ENCODE measurements at places on chromosomes 7 and 10. TPM values are rescaled to one million over a fixed set of nuclear protein-coding genes. Genes with fewer than 3 reads are reported as not detected.
A peak's percentile ranks its signal among the peaks of the same experiment; 100 is the strongest.

DNA sequence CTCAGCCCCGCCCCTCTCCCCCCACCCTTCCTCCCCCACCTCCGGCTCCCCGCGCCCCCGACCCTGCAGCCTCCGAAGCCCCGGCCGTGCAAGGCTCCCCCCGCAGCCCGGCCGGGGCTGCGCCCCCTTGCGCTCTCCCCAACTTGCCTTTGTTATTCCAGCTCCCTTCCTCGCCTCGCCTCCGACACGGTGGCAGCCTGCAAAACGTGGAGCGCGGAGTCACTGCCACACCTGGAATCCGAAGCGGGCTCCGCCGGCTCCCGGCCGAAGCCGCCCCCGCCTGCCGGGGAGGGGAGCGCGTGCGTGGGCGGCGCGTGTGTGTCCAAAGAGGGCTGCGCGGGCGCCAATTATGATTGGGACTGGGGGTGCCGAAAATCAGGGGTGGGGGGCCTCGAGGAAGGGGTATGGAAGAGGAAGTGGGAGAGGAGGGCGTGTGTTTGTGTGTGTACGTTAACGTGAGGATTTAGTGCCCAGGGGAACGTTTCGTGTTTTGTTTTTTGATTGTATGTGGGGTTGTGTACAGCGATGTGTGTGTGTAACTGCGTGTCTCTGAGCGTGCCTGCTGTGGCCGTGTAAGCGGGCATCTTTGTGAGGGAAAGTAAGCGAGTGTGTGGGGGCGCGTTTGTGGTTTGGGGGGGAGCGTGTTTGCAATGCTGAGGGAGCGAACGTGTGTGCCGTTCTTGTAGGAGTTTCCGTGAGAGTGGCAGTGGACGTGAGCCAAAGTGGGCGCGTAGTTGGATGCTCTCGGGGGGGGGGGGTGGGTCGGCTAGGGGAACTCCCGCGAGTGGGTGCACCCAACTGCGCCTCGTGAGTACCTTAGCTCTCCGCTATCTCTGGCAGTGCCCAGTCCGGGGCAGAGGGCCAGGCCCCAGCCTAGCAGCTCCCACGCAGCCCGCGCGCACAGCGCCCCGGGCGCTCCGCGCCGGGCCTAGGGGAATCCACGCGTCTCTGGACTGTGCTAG lies 1.2 kb upstream of the ZMIZ1 start:
- peak; percentile 87 for DNase-seq

- no peak for DNase-seq
These were observed 2.4 kb upstream of the PSMG3 start for GRCh38 chr7:1572111-1572822.

- DNase-seq: no peak
These were observed 23.5 kb downstream of the CNOT4 start for GRCh38 chr7:135486261-135486920.

DNA sequence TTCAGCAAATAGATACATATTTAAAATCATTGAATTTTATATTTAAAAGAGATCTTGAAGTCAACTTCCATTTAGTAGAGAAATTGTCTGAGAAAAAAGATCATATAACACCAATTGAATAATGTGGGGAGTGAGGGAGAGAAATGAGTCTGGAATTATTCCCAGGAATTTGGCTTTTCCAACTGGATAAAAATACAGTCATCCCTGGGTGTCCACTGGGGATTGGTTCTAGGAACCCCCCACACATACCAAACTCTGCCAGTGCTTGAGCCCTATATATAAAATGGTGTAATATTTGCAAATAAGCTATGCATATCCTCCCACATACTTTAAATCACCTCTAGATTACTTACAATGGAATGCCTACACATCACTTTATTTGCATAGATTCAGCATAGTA lies 162.8 kb upstream of the SEMA3C start:
- DNase-seq: no peak

DNA sequence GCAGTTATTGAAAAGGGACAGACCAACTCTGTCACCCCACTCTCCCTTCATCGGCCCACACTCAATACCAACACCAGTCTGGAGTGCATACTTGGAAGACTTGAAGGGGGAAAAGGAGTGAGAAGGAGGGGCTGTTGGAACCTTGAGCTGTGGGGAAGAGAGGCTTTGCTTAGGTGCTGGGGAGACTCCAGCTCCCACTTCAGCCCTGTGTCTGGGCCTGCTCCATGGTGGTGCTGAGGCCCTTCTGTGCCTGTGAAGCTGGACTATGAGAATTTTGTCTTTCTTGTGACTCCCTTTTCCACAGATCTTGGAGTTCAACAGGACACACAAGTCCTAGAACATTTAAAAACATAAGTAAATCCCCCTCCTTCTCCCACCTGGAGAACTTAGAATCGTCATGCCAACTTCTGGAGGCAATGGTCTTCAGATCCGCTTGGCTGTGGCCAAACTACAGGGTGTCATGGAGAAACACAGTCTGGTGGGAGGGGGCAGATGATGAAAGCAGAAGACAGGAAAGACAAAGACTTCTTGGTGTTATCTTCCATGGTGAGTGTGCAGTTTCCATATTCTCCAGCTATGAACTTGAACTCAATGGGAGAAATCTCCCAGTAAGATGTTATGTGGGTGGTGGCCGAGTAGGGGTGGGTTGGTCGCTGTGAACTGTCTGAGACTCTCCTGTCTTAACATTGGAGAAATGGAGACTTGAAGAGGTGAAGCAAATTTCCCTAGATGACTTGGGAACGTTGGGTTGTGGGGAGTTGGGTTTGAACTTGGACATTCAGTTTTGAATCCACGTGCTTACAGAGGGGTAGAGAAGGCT lies 18.4 kb upstream of the GIMAP8 start:
- DNase-seq: no peak

- DNase-seq: no peak
These were observed 160.9 kb upstream of the FZD1 start for GRCh38 chr7:91103363-91103762.

- no peak for DNase-seq
These were observed 87.2 kb downstream of the TWIST1 start for GRCh38 chr7:19030281-19030680.

DNA sequence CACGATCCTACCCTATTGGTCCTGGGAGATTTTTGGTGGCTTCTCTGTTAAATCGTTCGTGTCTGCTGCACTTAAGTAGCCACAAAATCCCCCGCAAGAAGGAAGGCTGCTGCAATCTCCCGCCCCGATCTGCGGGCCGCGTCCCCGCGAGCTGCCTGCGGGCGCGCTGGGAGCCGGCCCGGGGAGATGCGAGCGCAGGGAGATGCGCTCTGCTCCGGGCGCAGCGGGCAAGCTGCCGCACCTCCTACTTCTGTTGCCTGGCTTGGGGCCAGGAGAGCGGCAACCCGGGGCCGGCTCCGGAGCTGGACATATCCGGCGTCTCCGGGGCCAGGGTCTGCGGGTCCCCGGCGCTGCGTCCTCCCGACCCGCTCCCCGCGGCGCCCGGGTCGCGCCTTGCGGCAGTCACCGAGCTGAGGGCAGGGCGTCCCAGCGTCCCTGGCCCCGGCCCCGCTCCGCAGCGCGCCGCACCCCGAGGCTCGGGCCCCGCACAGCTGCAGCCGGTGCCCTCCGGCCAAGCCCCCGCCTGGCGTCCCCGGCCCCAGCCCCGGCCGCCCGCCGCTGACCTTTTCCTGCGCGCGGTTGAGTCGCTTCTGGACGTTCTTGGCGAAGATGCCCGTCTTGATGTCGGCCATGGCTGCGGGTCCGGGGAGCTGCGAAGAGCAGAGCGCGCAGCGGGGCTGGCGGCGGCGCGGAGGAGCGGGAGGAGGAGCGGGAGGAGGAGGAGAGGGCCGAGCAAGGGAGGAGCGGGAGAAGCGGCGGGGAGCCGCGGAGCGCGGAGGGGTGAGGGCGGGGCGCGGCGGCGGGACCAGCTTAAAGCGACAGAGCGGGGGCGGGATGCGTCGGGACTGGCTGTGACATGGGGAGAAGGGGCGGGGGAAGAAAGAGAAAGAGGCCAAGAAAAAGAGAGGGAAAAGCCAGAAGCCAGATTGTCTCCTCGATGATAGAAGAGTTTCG lies at the start of gene AMPH:
Gene AMPH, minus strand, starts transcription at position 654 of the 954 bp plus-strand sequence. Its CDS starts 22 bp downstream, at position 632.
- DNase-seq: no peak

- no peak for DNase-seq
These were observed 208.4 kb downstream of the FANK1 start for GRCh38 chr10:126104767-126105166.

DNA sequence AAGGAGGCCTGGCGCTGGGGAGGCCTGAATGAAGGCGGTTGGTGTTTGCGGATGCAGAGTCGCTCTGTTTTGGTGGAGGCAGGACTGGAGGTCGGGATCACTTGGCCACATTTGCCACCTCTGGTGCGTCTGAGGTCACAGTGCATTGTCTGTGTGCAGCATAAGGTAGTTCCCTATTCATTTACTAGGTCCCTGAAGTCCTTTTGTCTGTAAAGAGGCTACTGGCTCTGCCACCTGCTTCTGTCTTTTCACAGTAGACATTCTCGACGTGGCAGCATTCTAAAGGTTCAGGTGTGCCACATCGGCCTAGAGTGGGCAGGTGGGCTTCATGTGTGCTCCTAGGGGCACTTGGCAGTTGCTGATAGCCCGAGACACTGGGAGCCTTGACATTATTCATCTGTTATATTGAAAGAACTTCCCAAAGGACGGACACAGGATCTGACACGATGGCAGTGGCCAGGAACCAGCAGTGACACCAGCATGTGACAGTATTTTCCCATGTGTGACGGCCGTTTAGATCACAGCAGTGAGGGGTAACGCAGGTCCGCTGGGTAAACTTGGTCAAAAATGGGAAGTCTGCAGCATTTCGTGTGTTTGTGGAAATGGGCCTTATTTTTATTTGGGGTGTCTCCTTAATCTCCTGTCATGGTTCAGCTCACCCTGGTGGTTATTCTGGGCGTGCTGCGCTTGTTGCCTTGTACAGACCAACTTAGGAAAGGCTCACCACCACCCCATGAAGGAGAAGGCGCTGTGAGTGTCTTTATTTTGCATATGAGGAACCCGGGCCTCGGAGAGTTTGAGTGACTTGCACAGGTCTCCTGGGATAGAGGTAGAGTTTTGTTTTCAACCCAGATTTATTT lies 5.9 kb downstream of the MGMT start:
- no peak for DNase-seq

DNA sequence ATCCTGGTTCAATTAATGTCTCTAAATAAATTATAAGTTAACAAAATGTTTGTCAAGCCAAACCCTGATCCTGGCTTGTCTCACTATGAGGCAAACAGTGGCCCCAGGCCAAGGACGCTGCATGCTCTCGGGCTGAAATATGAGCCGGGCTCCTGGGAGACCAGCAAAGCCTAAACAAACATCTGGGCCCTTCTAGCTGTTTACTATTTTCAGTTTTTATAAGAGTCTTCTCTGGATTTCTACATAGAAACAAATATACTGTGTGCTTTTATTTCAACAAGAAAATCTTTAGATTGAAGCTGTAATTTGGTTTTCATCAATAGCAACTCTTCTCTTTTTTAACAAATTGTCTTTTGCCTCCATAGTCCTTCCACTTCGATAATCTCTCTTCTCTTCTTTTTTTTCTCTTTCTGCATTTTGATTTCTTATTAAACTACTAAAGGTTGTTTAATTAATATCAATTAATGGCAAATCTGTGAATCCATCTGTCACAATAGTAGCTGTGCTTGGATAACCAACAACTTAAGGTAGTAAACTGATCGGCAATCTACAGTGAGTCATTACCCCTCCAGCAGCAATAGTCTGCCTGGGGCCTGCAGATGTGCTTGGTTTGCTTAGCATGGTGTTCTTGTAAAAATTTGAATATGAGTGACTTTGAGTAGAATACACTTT lies 83.3 kb upstream of the DNAJC1 start:
- no peak for DNase-seq

DNA sequence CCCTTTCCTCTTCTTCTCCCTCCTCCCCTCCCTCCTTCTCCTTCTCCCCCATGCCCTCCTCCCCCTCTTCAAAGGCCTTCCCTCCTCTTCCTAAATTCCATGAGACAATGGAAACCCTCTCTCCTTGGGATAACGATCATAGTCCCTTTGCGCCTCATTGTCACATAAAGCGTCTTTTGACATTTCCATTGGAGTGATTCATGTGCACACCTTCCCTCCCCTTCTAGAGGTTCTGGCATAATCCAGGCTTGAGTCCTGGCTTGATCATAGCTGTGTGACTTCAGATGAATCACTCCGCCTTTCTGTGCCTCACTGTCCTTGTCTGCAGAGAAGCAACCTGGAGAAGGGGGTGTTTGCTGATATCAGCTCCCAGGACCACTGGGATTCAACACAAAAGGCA lies 204.2 kb downstream of the TNS3 start:
- DNase-seq: no peak

- DNase-seq: no peak
These were observed 19.4 kb downstream of the COPG2 start for GRCh38 chr7:130649004-130649790.

DNA sequence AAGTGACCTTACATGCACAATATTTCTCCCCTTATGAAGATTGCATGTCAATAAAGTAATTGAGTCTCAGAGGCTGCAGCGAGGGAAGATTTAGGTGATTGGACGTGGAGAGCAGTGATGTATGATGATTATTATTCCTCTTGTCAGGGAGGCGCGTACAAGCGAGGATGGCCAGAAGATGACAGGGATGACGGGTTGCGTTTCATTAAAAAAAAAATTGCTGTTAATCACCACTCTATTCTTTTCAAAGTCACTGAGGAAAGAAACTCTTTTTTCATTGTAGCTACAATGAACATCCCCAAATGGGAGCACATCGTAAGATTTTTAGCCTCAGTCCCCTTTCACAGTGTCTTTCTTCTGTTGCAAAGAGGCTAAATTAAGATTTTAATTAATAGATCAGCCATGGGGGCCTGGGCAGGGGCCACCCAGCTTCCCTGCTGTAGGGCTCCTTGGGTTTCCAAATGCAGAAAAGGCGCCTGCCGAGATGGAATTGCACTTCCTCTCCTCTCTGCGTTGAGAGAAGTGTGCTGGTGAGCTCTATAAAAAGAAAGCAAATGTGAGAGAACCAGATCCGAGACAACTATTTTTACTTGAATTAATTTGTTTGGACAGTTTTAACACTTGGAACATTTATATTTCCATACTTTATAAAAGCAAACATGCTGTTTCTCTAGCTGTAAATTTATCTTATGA lies 998.1 kb downstream of the LRMDA start:
- no peak for DNase-seq

DNA sequence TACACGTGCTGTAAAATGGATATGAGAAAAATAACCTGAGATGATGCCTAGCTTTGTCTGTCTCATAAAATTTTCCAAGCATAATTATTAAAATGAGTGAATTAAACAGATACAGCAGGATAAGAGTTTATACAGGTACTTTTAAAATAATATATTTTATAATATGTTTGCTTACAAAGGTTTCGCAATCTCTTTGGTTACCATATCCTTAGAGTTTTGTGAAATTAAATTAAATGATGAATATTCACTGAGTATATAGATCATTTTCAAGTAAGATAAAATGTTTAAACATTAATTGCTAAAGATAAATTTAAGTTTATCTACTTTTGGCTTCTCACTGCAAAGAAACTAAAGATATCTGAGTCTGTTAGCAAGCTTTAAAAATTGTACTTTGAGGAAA lies 11.4 kb downstream of the SHTN1 start:
- DNase-seq: no peak

Gene PRDX3
- total RNA-seq: 11.7 TPM

Gene ATE1
- 11.6 TPM for total RNA-seq

Gene GAD2
- total RNA-seq: not detected

Gene FAM180A
- total RNA-seq: not detected

Gene HOXA13
- total RNA-seq: not detected

Gene SBDS
- total RNA-seq: 457 TPM
